ENCODE measurements at places on chromosomes 3 and 15.

- DNase-seq, result no peak
These were observed 3.3 kb downstream of the MSL2 start for GRCh38 chr3:136192831-136193230.

DNA sequence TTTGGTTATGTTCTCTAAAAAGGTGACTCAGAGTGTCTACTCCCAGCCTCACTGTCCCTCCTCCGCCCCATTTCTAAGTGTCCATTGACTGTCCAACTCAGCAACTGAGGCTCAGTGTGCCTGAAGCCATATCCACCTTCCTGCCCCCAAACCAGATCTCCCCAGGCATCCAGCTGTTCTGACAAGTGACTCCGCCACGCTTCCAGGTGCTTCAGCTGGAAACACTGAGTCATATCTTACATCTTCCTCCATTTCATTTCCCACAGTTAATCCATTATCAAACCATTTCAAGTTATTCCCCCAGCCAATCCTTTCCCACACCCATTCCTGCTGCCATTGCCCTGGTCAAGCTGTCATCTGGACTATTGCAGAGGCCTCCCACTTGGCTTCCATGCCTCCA lies 17.1 kb downstream of the MAGEF1 start:
- DNase-seq, result no peak

DNA sequence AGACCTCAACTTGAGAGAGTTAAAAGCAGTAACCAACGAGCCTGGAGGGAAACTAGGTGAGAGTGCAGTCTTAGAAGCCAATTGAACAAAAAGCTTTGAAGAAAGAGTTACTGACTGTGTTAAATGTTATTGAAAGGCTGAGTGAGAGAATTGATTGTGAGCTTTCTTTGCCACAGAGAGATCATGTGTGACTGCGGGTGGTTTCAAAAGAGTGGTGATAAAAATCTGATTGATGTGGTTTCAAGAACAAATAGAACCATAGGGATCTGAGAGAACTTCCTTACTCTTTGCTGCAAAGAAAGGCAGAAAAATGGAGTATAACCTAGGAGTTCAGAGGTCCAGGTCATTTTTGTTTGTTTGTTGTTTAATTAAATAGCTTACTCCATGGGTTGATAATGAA lies 759.9 kb upstream of the ALCAM start:
- DNase-seq, result no peak

DNA sequence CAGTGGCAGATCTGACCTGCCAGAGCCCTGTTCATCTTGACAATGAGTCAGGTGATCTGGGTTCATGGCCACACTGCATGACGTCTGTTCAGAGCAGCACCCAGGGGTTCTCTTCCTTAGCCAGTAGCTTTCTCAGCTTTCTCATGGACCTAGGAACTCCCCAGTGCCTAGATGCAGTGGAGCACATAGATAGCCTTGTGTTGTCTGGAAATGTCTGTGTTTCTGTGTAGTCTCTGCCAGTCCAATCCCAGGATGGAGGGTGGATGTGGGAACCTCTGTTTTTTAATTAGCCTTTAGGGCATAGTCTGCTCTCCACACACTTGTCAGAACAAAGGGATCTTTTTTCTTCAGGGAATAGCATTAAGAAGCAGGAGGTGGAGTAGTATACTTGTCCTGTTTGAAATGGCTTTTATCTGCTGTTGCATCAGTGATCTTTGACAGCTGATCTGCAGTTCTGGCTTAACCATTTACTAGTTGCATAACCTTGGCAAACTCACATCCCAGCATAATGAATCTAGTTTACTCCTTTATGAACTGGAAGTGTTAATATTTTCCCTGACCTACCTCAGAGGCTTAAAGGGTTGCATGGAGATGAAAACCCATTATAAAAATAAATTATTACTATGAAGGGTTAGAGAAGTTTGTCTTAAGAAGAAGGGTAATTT lies 16.1 kb upstream of the CACNA1D start:
- DNase-seq, result no peak

DNA sequence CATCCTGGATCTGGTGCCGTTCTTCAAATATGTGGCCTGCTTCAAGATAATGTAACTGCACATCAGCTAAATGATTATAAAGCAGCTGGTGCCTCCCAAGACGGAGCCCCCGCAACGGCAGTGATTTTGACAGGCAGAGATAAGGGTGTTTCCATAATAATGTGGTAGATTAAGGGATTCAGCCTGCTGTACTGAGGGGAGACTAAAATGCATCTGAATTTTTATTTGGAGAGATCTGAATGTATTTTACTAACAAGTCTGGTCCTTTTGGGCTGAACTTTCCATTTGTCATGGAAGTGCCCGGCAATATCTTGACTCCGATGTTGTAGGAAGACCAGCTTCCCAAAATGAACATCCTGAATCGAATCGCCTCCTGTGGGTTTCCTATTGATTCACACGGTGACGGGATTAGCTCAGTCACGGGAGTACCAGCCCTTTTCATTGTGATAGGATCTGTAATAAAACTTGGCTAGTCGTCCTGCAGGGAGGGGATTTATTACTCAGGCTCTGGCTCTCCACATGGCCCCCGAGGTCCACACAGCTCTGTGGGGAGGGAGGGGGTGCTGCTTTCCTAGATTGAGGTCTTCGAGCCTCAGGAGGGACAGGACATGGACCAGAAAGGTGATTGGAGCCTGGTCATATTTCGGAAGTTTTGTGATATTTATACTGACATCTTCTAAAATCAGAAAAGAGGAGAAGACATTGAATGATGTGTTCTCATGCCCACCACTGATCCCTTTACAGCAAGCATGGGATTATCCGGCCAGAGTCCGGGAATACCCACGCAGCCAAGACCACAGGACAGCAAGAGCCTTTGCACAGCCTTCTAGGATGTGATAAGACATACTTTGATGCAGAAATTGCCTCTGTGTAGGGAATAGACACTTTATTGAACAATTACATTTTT lies 2.5 kb upstream of the PCSK6 start:
- no peak for DNase-seq

GRCh38 chr15:37117030-37117429 lies 16.7 kb upstream of the MEIS2 start:
- DNase-seq, result no peak

DNA sequence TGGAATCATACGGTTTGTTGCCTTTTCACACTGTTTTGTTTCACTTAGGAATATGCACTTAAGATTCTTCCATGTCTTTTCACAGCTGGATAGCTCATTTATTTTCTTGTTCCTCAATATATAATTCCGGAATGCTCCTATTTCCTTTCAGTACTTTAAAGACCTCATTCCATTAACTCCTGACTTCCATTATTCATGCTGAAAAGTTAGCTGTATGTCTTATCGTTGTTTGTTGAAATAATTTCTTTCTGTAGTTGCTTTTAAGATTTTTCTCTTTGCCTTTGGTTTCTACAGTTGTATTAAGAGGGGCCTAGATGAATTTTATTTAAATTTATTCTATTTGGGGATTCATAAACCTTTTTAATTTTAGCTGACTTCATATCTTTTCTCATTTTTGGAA lies 122.2 kb downstream of the ANXA2 start:
- DNase-seq, result no peak

- no peak for DNase-seq
These were observed 192.6 kb downstream of the MEX3B start for GRCh38 chr15:81853150-81853748.

DNA sequence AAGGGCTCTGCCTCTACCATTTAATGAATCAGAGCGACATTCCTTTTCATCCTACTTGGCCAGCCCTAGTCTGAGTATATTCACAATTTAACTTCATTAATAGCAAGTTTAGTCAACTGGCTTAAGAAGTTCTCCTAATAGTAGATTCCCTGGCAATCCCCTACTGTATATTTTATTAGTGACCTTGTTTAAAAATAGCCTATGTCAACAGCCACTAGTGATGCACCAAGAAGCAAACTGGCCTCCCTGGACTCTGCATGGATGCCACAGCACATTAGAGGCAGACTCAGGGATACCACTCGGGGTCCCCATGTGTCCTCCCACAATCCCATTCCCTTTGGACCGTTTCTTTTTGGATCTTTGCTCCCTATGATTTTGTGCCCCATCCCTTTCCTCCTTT lies 83.6 kb downstream of the THSD4 start:
- DNase-seq, result no peak

DNA sequence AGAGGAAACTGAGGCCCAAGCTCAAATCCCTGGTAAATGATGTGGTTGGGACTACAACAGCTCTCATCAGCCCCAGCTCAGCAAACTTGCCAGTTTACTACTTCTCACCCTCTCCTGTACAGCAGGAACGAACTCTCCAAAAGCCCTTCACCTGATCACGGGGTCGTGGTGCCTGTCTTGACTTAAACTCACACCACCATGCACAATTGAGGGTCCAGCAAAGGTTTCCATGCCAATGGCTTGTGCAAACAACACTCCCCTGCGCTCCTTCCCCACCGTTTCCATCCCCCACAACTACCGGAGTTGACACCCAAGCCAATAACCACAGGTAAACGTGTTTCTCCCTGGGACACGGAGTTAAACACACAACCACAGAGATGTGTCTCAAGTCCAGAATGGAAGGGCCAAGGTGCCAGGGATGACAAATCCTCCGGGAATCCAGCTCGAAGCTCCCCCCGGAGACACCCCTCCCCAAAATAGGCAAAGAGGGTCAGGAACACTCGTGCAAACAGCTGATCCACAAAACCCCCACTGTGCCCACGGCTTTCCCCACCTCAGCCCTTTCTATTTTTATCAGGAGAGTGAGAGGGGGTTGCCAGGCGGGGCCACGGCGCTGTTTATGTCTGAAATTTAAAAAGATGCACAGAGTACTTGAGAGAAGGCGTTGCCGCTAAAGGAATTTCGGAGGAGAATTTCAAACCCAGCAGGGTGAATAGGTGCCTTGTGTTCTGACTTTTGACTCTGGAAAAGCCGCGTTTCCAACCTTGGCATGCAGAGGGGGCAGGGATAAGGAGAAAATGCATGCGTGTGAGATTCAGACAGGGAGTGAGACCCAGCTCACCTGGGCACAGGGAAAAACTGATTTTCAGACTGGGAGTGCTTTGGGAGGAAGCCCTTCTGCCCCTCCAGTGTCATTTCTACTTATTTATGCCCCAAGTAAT lies 10.6 kb upstream of the ACAN start:
- DNase-seq, result no peak

DNA sequence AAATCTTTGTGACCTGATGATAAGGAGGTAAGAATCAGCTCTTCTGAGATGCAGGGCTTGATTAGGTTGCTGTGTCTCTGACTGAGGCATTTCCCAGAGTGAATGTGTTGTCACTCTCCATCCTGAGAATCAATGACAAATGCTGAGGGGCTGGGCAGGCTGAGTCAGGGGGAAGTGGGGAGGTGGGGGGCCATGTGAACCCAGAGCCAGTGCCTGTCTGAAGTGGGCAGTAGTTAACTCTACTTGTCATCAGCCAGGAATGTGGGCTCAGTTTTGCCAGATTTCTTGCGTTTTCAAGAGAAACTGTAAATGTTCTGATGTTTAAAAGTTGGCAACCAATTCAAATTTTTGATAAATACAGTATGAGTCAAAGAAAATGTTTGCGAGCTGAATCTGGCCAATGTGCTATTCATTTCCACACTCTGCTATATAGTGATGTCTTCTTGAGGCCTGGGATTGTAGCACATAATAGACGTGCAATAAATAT lies 3.1 kb upstream of the BNC1 start:
- no peak for DNase-seq

GRCh38 chr15:78301828-78302227 lies 2.4 kb upstream of the SKIC8 start:
- DNase-seq, result no peak

- DNase-seq, result no peak
These were observed 385.4 kb downstream of the MECOM start for GRCh38 chr3:169278092-169278491.

GRCh38 chr3:138066972-138067371 lies 48.4 kb downstream of the DZIP1L start:
- no peak for DNase-seq

GRCh38 chr3:24522146-24522579 lies 27.5 kb upstream of the THRB start:
- no peak for DNase-seq

- no peak for DNase-seq
These were observed 94.4 kb downstream of the DNAJB8 start for GRCh38 chr3:128372281-128372680.

DNA sequence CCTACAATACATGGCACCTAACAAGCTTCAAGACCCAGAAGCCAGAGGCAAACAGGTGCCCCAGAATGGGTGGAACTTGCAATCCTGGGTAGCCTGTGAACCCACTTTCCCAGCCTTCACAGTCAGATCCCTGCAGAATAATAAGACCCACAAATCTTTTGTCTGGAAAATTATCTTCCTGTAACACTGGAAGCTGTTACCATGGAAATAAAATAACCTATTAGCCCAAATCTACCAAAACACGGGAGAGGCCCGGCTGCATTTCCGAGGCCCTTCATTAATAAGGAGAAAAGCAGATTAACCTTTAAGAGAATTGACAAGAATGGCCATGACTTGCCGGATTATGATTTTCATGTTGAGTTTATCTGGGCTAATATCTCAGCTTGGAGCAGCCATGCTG lies 256.1 kb upstream of the PROK2 start:
- no peak for DNase-seq

GRCh38 chr3:69283496-69283895 lies 102.4 kb downstream of the FRMD4B start:
- no peak for DNase-seq

- no peak for DNase-seq
These were observed 221.8 kb upstream of the SUCLG2 start for GRCh38 chr3:67876261-67876660.

GRCh38 chr15:76343313-76343996 lies 6.9 kb downstream of the ISL2 start:
- no peak for DNase-seq

DNA sequence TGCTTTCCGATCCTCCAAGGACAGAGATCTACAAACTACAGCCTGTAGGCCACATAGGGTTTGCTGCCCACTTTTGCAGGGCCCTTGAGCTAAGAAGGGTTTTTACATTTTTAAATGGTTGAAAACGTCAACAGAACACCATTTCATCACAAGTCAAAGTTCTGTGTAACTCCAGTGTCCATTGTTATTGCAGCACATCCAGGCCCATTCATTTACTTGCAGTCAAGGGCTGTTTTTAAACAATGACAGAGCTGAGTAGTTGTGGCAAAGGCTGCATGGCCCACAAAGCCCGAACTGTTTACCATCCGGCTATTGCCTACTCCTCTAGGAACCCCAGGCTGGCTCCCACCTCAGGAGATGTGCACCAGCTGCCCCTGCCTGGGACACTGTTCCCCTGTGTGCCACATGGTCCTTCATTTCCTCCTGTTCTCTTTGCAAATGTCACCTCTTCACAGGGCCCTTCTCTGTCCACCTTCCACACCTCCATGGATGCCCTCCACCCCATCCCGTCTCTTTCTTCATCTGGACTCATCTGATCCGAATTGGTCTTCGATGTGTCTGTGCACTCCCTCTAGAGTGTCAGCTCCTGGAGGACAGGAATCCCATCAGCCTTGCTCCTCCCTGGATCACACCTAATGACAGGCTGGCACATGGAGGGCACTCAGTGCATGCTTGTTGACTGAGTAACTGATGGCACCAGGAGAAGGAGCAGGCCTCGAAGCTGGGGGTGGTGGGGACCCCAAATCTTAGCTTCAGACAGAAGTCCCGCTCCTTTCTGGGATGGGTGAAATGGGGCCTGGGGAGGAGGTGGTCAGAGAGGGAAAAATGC lies 69.5 kb upstream of the IQSEC1 start:
- no peak for DNase-seq
